ENCODE measurements at places on chromosomes 11 and 22. TPM values are rescaled to one million over a fixed set of nuclear protein-coding genes. Genes with fewer than 3 reads are reported as not detected.

- DNase-seq: no peak
Observed at GRCh38 chr11:63896071-63896470, 20.9 kb downstream of the RCOR2 start.

GRCh38 chr22:50606165-50606945 lies 5.8 kb downstream of the MAPK8IP2 start:
- DNase-seq: no peak

DNA sequence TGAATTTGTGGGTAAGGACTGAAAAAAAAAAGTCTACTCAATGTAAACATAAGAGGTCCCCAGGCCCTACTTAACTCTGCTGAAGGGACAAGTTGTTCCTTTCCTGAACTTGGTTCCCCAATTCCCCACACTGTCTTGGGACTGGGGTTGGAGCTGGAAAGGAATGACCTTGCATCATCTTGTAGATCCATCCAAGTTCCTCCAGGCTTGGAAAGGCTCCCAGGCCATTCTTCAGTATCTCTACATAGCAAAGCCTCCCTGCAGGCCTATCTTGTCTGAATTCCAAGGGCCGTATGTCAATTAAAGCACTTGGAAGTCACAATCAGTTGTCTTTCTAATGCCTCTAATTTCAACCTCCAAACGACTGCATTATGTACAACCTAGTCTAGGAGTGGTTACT lies 361.2 kb downstream of the TMEM135 start:
- DNase-seq: no peak

DNA sequence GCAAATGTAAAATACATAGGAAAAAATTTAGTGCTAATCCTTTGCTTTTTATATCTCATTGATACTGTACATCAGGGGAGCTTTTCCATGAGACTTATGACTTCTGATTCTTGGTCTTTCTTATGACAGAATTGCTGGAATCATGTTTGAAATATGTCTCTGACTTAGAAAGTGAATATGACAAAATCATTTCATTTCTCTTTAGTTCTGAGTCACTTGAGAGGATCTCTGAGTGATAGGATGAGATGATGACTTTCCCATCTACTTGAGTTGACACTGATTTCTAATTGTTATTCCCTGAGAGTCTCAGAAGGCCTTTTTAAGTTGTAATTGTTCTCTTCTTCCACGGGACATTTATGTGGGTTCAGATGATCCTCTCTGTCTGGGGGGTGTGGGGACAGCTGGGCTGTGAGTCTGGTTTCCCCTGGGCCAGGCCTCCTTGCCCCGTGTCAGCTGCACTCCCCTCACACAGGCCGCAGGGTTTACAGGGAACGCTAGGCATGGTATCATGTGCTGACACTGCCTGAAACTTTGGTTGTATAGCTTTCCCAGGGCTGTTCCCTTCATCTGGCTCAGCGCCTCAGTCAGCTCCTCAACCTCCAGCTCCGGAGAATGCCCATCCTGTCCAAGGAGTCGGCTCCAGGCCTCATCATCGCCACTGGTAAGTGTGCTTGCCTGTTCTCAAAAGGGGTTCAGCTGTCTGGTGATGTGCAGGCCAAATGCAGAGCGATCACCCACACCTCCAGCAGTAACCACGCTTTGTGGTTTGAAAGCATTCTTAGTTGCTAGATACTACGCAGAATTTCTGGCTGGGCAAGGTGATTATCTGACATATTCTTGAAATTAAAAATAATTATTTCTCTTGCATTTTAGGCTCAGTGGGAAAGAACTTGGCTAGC lies 69.5 kb upstream of the SORL1-AS1 start:
- peak; percentile 53 for DNase-seq

GRCh38 chr11:575313-575995 lies 816 bp upstream of the PHRF1 start:
- DNase-seq: no peak

- no peak for DNase-seq
Observed at GRCh38 chr11:69286374-69287371, 7.3 kb upstream of the MYEOV start.

DNA sequence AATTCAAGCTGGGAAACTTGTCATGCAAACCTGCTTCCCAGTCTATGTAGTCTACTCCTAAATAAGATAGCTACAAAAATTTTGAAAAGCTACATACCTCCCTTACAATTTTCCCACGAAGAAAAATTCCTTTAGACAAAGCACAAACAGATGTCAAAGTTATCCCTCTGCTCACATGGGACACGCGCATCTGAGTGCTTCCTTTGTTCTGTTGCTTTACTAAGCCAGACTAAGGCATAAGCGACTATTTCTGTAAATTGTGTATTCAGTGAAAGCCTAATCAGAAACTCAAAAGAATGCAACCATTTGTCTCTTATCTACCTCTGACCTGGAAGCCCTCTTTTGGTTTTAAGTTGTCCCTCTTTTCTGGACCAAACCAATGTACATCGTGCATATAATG lies 583.7 kb upstream of the B3GAT1 start:
- no peak for DNase-seq

DNA sequence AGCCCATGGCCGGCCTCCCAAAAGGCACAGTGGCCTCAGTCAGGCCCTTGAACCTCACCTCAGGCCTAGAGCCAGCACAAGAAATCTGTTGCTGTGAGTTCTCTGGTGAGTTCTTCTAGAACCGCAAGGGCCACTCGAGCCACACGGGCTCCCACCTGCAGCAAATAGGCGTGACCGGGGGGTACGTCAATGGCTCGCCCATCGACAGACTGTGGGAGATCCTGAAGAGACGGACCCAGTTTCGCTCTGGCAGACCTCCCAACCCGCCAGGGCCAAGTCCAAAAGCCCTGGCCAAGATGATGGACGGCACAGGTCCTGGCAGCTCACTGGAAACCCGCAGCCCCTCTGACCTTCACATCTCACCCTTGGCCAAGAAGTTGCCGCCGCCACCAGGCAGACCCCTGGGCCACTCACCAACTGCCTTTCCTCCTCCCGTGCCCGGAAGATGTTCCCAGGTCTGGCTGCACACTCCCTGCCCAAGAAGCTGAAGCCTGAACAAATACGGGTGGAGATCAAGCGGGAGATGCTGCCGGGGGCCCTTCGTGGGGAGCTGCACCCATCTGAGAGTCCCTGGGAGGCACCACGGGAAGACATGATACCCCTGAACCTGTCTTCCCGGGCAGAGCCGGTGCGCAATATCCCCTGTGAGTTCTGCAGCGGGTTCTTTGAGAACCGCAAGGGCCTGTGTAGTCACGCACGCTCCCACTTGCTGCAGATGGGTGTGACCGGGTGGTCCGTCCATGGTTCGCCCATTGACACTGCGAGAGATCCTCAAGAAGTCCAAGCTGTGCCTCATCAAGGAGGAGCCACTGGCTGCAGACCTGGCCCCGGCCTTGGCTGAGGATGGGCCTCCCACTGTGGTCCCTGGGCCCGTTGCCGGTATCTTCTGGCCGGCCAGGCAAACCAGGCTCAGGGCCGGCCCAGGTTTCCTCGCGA lies 544.2 kb upstream of the CCDC179 start:
- DNase-seq: no peak

DNA sequence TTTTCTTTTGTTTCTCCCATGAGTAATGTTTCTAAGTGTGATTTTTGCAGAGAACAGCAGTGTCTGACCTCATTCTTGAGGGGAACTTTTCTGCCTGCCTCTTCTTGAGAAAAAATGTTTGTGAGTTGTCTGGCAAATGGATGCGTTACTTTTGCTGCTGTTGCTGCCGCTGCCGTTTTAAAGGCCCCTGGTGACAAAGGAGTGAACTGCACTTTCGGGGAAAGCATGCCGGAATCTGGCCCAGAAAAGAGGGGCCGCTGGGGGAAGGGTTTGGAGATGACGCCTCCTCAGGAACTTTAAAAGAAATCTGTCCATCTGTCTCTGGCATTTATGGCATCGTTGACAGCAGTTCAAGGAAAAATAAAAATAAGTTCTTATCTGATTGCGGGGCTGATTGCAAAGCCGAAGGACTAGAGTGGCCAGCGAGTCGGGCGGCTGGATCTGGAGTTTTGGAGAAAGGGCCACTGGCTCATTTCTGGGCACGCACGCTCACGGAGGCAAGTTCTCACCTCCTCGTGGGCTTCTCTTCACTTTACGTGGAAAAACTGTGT lies 16.5 kb downstream of the ZBTB16 start:
- peak; percentile 35 for DNase-seq

- no peak for DNase-seq
Observed at GRCh38 chr11:70405679-70406395, 7.5 kb downstream of the CTTN start.

GRCh38 chr11:94862926-94863880 lies 95.0 kb downstream of the AMOTL1 start:
- no peak for DNase-seq

GRCh38 chr11:73266646-73267020 lies 5.5 kb upstream of the P2RY6 start:
- no peak for DNase-seq

GRCh38 chr11:45097721-45098493 lies 48.5 kb upstream of the PRDM11 start:
- peak; percentile 71 for DNase-seq

DNA sequence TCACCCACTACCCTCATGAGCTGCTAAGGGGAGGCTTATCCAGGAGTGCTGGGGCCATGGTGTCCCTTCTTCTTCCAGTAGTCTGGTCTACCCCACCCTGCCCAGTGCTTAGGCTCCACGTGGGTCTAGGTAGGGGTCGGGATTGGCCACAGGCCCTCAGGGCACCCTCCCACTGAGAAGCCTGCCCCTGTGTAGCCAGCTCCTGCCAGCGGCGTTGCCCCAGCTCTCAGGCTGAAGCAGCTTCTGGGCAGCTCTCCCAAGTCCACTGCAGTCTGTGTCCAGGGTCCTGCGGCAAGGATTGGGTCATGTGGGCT lies 24.0 kb upstream of the RIC3 start:
- DNase-seq: no peak

GRCh38 chr22:36197065-36197440 lies 4.6 kb downstream of the APOL4 start:
- DNase-seq: no peak

The OVCH2 gene
- under 0.01 TPM for total RNA-seq

DNA sequence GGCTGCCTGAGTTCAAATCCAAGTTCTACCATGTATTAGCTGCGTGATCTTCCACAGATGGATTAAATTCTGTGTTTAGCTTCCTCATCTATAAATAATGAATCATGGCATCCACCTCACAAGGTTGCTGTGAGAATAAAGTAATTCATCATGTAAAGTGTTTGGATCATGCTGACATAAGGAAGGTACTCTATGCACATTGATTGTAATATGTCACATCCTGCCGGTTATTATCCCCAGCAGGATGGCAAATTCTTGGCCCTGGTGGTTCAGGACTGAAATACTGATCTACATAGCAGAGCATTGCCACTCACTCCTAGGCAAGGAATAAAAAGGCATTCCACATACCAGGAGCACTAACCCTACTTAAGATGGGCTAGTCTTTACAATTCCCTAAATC lies 40.8 kb downstream of the LGR4 start:
- DNase-seq: no peak

The CREBZF gene
- 57.7 TPM for total RNA-seq

- no peak for DNase-seq
Observed at GRCh38 chr11:114322934-114323333, 26.7 kb downstream of the NNMT start.

The ISX gene
- not detected for total RNA-seq

The SCN2B gene
- total RNA-seq: under 0.01 TPM

- DNase-seq: peak; percentile 59
Observed at GRCh38 chr11:6387811-6388599, 2.3 kb upstream of the SMPD1 start.

DNA sequence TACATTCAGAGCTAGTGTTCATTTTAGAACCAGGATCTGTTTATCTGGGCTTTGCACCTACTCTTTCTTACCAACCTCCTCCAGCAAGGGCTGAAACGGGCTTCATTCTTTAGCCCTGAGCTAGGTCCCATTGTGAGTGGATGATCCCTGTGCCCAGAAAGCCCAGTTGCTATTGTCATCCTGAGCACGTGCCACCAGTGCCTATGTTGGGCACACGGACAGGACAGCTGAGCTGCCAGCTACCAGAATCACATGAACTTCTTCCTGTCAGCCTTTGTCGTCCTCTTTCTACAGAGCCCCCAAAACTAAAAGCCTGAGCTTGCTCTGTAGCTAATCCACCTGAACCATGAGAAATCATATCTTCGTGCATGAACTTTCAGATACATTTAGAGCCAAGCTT lies 74.4 kb upstream of the NTM start:
- no peak for DNase-seq

DNA sequence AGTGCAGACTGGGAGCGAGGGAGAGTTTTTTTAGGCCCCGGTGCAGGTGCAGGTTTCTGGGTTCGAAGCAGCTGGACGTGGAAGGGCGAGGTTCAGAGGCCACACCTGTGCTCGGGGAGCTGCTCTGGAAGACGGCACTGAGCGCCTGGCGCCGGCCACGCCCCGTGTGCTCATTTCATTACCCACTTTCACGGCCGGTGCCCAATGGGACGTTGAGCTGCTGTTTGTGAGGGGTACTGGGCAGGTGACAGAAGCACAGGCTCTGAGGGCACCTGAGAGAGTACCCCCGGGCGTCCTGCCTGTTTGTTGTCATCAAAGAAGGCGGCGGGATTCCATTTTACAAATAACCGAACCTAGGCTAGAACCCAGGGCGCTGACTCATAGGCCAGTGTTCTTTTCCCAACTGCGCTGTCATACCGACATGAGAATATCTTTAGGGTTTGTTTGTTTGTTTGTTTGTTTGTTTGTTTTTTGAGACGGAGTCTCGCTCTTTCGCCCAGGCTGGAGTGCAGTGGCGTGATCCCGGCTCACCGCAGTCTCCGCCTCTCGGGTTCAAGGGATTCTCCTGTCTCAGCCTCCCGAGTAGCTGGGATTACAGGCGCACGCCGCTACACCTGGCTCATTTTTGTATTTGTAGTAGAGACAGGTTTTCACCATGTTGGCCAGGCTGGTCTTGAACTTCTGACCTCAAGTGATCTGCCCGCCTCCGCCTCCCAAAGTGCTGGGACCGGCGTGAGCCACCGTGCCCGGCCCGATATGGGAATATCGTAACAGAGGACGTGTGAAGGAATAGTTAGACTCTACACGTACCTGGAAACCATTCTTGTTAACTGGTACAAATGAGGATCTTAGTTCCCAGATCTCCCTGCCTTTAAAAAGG lies 16.6 kb upstream of the SPTBN2 start:
- DNase-seq: peak; percentile 46

Data from bronchial epithelial cell (primary cell).